ENCODE measurements at places on chromosomes 13 and 19.
A peak's percentile ranks its signal among the peaks of the same experiment; 100 is the strongest.

- no peak for DNase-seq
Observed at GRCh38 chr19:47569331-47569730, 3.6 kb downstream of the ZNF541 start.

GRCh38 chr13:85974608-85975366, 175.6 kb upstream of the SLITRK6 start:
- DNase-seq: no peak

DNA sequence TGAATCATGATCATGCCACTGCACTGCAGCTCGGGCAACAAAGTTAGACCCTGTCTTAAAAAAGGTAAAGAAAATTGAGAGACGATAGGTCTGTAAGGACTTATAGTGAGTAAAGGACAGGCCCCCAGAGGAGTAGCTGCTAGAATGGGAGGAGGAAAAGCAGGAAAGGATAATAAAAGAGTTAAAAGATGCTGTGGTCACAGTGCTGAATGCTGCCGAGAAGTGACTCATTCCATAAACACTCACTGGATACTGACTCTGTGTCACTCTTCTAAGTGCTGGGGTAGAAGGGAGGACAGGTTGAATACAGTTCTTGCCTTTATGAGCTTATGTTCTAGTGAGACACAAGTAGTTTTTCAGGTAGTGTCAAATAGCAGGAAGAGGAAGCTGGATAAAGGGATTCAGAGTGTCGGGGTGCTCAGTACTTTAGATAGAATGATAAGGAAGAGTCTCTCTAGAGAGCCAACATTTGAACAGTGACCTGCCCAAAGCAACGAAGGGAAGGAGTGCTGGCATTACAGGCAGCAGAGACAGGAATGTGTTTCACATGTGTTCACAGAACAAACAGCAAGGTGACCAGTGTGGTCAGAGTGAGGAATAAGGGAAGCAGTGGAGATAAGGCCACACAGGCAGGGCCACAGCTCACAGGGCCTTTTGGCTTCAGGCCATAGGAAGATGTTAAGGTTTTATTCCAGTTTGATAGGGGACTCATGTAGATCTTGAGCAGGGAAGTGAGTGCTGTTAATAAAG, 1240.5 kb downstream of the UQCRFS1 start:
- DNase-seq: no peak

DNA sequence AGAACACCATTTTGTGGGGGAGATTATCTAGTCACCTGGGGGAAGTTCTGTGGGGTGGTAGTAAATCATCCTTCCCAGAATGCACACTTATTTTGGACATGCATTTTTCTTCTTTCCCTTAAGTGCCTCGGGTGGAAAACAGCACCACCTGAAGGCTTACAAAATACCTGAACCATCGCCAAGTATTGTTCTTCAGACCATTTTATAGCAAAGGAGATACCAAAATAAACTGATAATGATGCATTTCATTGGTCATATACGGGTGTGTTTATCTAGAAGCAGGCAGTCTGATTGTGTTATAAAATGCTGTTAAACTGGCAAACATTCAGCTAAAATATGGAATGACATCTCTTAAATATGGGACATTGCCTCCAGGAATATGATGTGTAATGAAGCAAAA, 1034.7 kb downstream of the SLITRK1 start:
- no peak for DNase-seq

DNA sequence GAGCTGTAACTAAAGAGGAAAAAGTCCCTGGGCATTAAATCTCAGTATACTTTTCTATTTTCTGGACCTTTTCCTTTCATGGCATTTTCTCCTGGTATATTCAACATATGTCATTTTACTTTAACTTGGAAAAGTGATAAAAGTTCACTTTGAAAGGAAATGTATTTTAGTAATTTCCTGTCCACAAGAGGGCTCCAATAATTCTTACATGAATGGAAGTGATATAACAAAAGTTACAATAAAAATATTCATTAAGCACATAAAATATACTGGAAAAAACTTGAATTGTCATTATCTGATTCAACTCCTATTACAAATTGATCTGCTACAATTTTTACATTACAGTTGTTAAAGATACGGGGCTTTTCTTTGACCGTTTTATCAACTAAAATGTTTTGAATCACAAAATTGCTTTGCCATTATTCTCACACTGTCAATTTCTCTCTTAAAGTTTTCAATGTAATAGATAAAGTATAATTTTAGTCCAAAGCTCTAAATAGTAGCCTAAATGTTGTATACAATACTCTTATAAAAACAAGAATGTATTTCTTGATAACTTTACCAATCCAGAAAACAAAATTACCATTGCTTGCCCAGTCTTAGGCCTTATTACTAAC, 4.9 kb downstream of the UBL3 start:
- no peak for DNase-seq

DNA sequence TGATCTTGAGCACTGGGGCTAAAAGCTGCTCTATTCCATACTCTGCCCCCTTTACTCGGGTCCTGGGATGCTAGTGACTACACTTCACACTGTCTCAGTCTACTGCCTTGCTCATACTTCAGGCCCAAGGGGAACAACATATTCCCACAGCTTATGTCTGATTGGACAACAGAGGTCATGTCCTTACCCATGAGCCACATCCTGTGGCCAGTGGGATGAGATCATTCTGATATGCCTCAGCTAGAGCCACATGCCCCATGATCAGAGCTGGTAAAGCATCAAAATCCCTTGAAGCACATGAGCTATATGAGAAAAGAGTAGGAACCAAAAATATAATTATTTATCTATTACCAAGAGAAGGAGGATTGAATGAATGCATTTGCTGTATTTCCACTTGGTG, 290.1 kb upstream of the TSHZ3 start:
- no peak for DNase-seq

DNA sequence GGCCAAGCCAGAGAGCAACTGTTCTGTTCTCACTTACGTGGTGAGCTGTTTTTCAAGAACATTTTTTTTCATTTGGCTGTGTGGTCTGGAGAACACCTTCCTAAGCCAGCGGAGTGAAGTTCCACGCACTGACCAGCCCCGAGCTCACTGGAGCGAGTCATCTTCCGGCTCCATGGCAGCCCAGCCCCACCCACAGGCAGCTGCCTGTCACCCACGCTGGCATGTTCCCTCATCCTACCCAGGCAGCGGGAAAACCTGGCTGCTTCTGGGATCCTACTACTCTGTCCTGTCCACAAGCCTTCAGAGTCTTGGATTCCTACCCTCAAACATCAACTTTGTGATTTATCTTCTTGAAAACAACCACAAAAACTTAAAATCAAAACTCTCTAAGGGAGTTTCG, 76.2 kb downstream of the GGACT start:
- DNase-seq: no peak

DNA sequence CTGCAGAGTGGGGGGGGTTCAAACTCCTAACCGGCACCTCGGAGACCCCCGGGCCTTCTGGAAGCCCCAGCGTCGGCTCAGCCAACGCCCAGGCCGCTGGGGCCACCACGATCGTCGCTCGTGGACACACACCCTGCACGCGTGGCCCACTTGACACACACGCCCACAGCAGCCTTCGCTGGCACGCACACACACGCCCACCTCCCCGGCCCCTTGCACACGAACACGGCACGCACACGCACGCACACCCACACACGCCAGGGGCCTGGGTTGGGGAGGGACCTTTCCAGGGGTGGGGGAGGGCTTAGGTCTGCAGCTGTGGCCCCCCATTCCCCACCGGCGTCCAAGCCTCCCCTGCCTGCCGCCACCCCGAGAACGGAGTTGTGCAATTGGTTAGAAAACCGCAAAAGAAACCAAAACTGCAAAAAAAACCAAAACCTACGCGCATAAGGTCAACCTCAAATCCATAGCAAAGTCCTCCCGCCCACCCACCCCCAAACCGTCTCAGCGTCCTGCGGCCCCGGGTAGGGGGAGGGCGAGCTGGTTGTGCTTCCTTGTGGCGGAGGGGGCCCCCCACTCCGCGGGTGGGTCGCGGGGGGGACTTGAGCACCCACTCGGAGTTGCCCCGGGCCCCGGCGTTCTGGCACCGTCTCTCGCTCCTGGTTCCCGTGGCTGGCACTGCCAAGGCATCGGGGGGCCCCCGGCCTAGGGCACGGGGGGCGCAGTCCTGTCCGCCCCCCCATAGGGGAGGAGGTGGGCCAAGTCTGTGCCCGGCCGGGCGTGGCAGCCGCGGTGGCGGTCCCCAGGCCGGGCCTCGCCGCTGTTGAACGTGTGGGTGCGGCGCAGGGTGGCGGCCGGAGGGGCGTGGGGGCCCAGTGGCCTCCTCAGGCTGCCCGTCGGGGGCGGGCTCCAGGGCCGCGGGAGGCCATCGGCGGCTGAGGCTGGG, 3.3 kb upstream of the LRG1 start:
- no peak for DNase-seq

GRCh38 chr19:54421521-54421920, 6.3 kb downstream of the TTYH1 start:
- no peak for DNase-seq

- no peak for DNase-seq
Observed at GRCh38 chr13:48158290-48158689, 63.4 kb upstream of the MED4 start.

DNA sequence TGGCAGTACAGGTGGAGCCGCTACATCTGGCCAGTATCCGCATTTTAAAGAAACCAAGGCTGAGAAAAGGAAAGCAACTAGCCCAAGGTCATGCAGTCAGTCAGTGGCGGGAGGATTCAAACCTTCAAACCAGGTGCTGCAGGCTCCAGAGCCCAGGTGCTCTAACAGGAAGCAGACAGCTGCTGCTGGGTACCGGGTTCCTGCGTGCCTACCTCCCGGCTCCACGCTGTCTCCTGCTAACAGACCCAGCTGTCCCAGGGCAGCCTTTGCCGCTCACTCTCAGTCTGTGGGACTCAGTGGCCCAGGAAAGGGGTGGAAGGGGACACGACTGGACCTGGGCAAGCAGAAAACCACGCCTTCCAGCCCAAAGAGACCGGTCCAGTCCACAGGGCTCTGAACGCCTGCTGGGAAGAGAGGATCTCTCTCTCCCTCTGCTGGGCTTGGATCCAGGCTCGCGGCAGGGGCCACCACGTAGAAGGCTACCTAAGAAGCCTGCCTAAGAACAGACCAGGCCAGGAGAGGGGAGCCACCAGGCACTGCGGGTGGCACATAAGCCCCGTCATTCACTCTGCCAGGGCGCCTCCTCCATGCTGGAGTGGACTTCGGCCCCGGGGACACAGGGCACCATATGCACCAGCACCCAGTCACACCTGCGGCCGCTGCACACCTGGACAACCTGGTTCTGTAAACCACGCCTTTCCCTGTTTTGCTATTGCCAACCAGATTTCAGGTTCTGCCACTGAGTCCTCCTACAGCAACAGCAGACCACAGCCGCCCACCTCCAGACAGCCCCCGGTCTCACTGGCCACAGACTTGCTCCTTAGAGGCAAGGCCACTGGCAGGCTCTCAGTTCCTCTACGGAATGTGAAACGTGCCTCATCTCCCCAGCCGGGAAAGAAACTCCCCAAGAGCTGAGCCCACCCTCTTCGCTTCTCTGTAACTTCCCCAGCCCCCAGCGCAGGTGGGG, 4.6 kb downstream of the DAPK3 start:
- no peak for DNase-seq

GRCh38 chr19:48255376-48256303, at the start of gene CARD8:
TSS of gene CARD8 (minus strand) at chr19:48255912. CDS start at chr19:48241020, 14,892 bp downstream.
- peak; percentile 95 for DNase-seq

DNA sequence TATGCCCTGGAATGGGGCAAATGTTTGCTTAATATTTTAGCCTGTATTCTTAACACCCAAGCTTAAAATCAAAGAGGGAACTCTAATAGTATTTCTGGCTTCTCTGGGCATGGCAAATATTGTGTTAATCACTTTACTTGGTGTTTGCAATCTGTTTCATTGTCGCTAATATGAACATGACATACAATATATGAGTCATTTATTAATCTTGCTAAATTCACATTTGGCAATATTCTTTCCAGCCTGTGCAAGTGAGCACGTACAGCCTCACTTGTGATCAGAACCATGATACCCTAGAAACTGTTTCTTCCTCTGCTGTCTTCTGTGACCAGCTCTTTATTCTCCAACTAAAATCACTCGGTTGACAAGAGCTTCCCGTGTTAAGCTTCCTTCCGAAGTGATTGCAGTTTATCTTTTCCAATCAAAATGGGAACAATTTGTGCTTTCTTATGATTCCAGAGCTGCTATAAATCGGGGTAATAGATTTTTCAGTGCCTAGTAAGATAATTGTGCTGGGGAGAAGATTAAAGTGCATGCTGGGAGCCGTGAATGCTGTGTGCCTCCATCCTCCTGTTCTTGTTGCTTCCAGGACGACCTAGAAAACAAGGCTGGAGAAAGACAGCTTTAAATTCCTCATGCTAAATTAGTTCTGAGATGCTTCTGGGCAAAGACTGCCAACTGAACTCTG, 153.0 kb upstream of the TMTC4 start:
- DNase-seq: no peak

- peak; percentile 80 for DNase-seq
Observed at GRCh38 chr13:110525328-110526319, 35.9 kb downstream of the RAB20 start.

DNA sequence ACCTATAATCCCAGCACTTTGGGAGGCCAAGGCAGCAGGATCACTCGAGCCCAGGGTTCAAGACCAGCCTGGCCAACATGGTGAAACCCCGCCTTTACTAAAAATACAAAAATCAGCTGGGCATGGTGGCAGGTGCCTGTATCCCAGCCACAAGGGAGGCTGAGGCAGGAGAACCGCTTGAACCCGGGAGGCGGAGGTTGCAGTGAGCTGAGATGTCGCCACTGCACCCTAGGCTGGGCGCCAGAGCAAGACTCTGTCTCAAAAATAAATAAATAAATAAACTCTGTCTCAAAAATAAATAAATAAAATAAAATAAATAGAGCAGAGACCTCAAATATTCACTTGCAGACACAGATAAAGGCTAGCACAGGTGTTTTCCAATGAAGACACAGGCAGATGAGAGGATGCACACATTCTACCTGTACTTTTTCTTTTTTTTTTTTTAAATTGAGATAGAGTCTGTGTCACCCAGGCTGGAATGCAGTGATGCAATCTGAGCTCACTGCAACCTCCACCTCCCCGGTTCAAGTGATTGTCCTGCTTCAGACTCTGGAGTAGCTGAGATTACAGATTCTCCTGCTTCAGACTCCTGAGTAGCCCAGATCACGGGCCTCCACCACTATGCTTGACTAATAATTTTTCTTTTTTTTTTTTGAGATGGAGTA, 2.7 kb upstream of the RPS16 start:
- no peak for DNase-seq

GRCh38 chr19:47901370-47901769, 15.3 kb upstream of the SULT2A1 start:
- DNase-seq: no peak

- DNase-seq: no peak
Observed at GRCh38 chr19:55672418-55672817, 2.6 kb upstream of the EPN1 start.

DNA sequence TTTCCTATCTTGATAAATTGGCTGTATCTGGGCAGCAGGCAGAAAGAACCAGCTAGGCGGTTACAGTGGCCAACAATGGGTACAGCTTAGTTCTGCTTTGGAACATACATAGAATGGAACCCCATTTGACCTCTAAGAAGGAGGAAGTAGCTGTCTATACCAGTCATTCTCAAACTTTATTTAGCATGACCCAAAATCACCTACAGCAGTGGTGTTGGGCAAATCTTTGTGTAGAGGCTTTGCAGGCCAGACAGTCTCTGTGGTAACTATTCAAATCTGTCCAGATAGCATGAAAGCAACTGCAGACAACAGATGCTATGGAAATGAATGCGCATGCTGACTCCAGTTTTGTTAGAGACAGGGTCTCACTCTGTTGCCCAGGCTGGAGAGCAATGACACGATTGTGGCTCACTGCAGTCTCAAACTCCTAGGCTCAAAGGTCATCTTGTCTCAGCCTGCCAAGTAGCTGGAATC, 12.0 kb upstream of the KCNC3 start:
- no peak for DNase-seq

All from Peyer's patch (tissue), 4 donors.